ENCODE measurements at places on chromosomes 11 and 22. TPM values are rescaled to one million over a fixed set of nuclear protein-coding genes. Genes with fewer than 3 reads are reported as not detected.
A peak's percentile ranks its signal among the peaks of the same experiment; 100 is the strongest.

DNA sequence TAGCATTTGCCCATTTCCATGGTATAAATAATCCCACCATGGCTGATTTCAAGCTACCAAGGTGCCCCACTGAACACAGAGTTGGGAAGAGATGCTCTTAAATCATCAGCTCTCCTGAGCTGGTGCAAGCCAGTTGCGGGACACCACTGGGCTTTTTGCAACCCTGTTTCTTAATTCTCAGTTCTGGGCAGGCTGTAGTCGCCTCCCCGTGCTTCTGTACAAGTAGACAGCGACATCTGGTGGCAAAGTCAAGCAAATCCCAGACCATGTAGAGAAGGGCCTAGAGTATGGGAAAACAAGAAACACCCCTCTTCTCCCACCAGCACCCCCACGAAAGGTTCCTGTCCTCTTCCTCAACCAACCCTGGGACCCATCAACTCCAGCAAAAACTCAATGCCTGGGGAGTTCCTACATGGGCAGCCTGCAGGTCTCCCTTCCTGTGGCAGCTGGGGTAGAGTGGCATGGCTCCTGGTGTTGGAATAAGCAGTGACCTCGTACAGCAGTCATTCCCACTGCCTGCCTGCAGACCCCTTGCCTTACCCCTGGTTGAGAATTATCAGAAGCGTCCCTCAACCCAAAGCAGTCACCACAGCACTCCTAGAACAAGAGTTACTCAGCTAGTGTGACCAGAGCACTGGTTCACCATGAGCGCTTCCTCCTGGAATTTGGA is 68.4 kb downstream of the IGLL5 start:
- no peaks in the 10 kb centered on the region for H3K36me3 ChIP-seq
- peaks cover 29% of the 10 kb centered on the region for H3K27me3 ChIP-seq
- no peak overlapping the region for H3K27ac ChIP-seq
- peak; percentile 62 for DNase-seq

- H3K36me3 ChIP-seq, result no peaks in the 10 kb centered on the region
- H3K27ac ChIP-seq, result no peak overlapping the region
- peaks cover 33% of the 10 kb centered on the region for H3K4me1 ChIP-seq
- no peak overlapping the region for H3K4me3 ChIP-seq
- no peaks in the 10 kb centered on the region for H3K27me3 ChIP-seq
- DNase-seq, result no peak
Observed at GRCh38 chr11:10287766-10288715, 6.0 kb downstream of the SBF2 start.

Gene CCT8L2
- polyA plus RNA-seq, result not detected

GRCh38 chr11:12399355-12399754 is 22.0 kb downstream of the PARVA start:
- H3K36me3 ChIP-seq, result no peaks in the 10 kb centered on the region
- no peak for DNase-seq
- H3K4me1 ChIP-seq, result peaks cover 3% of the 10 kb centered on the region
- no peaks in the 10 kb centered on the region for H3K27me3 ChIP-seq

GRCh38 chr22:40449676-40450035 is 79.3 kb downstream of the SGSM3 start:
- no peak for DNase-seq
- peak overlapping the region; percentile 47 for H3K4me3 ChIP-seq
- H3K36me3 ChIP-seq, result no peaks in the 10 kb centered on the region
- H3K27me3 ChIP-seq, result no peaks in the 10 kb centered on the region
- H3K4me1 ChIP-seq, result peaks cover 35% of the 10 kb centered on the region
- peak overlapping the region; percentile 72 for H3K27ac ChIP-seq

- H3K36me3 ChIP-seq, result no peaks in the 10 kb centered on the region
- no peak overlapping the region for H3K4me3 ChIP-seq
- no peaks in the 10 kb centered on the region for H3K27me3 ChIP-seq
Observed at GRCh38 chr22:33573479-33573878, 346.8 kb downstream of the LARGE1 start.

Gene APOBEC3B
- polyA plus RNA-seq, result 0.57 TPM

Gene OR5P2
- polyA plus RNA-seq, result not detected

GRCh38 chr22:31022516-31022915 is 53.5 kb downstream of the TUG1 start:
- H3K4me3 ChIP-seq, result no peak overlapping the region
- H3K4me1 ChIP-seq, result no peaks in the 10 kb centered on the region
- H3K27ac ChIP-seq, result no peak overlapping the region
- H3K27me3 ChIP-seq, result no peaks in the 10 kb centered on the region

Gene MPPED2
- 0.44 TPM for polyA plus RNA-seq

Gene CRYBB3
- 0.07 TPM for polyA plus RNA-seq

DNA sequence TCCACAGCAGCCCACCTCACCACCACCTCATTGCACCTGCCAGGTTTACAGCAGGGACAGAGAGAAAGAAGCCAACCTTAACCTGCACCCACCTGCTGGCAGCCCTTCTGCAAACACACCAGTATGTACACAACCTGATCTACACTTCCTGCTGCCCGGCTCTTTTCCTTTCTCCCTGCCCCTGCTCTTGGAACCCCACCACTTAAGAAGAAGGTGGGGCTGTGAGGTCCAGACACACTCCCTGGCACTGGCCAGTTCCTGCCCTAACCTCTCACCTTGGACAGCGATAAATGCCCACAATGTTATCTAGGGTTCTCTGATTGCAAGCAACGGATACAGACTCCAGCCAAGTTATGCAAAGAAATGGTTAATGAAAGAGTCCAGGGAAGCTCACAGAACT is 10.8 kb upstream of the SLC35C1 start:
- no peaks in the 10 kb centered on the region for H3K4me1 ChIP-seq
- DNase-seq, result no peak
- no peak overlapping the region for H3K4me3 ChIP-seq
- peaks cover 2% of the 10 kb centered on the region for H3K27me3 ChIP-seq
- H3K36me3 ChIP-seq, result no peaks in the 10 kb centered on the region

GRCh38 chr11:1341928-1342524 is 32.6 kb upstream of the TOLLIP start:
- no peaks in the 10 kb centered on the region for H3K4me1 ChIP-seq
- no peak overlapping the region for H3K4me3 ChIP-seq
- no peak overlapping the region for H3K27ac ChIP-seq
- H3K27me3 ChIP-seq, result no peaks in the 10 kb centered on the region

DNA sequence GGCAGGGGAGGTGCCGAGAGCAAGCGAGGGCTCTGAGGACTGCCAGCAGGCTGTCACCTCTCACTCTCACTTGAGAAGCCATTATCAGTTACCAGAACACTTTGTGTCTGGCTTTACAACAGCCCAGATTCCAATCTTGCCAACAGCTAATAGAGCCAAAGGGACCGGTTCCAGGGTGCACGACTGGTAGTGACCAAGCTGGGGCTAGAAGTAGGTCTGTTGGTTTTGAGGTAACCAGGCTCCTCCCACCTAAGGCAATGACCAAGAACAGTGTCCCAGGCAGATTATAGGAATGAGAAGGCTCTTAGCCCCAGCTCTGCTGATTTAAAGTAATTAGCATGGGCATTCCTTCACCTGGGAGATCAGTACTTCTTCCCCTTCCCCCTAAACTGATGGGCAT is 7.2 kb upstream of the IL10RA start:
- H3K36me3 ChIP-seq, result no peaks in the 10 kb centered on the region
- H3K27ac ChIP-seq, result no peak overlapping the region
- DNase-seq, result no peak
- H3K4me1 ChIP-seq, result no peaks in the 10 kb centered on the region
- H3K27me3 ChIP-seq, result no peaks in the 10 kb centered on the region

Gene FXYD2
- 0.17 TPM for polyA plus RNA-seq

DNA sequence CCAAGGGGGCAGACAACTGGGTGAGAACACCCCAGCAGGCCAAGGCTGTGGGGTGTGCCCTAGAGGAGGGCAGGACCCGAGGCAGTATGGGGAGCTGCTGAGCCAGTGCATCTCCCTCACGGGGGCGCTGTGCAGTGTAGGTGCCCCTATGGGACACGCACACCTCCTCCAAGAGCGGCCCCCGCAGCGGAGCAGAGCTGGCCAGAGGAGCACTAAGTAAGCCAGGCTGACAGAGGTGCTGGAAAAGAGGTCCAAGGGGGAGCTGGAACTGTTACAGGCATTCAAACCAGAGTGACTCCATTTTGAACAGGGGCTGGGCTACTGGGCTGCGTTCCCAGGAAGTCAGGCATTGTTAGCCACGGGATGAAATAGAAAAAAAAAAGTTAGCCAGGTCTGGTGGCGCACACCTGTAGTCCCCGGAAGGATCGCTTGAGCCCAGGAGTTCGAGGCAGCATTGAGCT is 41.8 kb downstream of the TST start:
- H3K27me3 ChIP-seq, result peaks cover 8% of the 10 kb centered on the region
- H3K4me1 ChIP-seq, result peaks cover 4% of the 10 kb centered on the region
- peak; percentile 45 for DNase-seq
- H3K4me3 ChIP-seq, result peak overlapping the region; percentile 64

- H3K36me3 ChIP-seq, result peaks cover 11% of the 10 kb centered on the region
- DNase-seq, result no peak
- no peak overlapping the region for H3K4me3 ChIP-seq
- peaks cover 3% of the 10 kb centered on the region for H3K4me1 ChIP-seq
- no peaks in the 10 kb centered on the region for H3K27me3 ChIP-seq
Observed at GRCh38 chr11:76147106-76147740, 59.1 kb downstream of the WNT11 start.

DNA sequence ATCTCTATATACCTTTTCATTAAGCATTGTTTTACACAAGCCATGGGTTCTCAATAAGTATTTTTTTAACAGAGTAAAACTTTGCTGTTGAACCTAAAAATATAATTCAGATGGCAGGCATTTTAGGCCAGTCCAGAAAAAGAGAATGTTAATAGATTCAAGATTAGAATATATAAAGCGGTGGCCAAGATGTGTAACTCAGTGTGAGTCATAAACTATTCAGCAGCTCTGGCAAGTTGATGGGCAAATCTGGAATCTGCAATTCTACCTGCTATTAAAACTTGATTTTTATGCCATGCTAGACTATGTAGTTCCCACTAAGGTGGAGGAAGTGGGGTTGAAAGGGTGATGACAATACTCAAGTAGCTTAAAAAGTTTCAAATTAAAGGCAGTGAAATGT is 45.4 kb downstream of the CASP12 start:
- no peak overlapping the region for H3K4me3 ChIP-seq
- no peaks in the 10 kb centered on the region for H3K36me3 ChIP-seq
- no peaks in the 10 kb centered on the region for H3K27me3 ChIP-seq
- DNase-seq, result no peak
- H3K27ac ChIP-seq, result no peak overlapping the region
- no peaks in the 10 kb centered on the region for H3K4me1 ChIP-seq

DNA sequence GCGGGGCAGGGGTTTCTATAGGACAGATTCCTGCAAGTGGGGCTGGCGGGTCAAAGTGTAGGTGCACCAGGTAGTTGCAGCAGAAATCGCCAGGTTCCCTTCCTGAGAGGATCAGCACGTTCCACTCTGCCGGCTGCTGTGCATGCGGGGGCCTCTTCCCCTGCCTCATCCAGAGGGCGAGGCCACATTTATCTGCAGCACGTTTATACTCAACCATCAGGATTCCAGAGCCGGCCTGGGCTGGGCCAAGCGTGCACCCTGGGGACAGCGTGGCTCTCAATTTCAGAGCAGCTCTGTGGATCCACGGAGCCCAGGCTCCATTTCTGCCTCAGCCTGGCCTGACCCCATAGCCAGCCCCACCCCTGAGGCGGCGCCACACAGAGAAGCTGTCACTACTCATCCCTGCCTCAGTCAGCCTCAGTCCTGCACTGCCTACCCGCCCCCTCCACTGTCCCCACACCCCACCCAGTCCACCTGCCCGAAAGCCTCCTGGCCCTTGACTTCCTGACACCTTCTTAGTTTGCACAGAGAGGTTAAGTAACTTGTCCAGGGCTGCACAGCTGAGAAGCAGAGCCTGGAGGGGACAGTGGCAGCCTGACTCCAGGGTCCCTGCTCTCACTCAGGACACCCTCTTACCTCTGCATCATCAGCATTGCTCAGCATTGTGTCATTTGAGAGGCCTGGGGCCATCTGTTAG is 45.9 kb upstream of the RTL6 start:
- no peak overlapping the region for H3K27ac ChIP-seq
- DNase-seq, result no peak
- H3K4me3 ChIP-seq, result no peak overlapping the region
- H3K4me1 ChIP-seq, result no peaks in the 10 kb centered on the region

GRCh38 chr11:96019810-96020747 is 96.2 kb upstream of the MTMR2 start:
- no peaks in the 10 kb centered on the region for H3K27me3 ChIP-seq
- no peak overlapping the region for H3K27ac ChIP-seq
- H3K4me3 ChIP-seq, result no peak overlapping the region
- no peak for DNase-seq
- no peaks in the 10 kb centered on the region for H3K4me1 ChIP-seq

GRCh38 chr11:74909812-74910211 is 39.1 kb downstream of the XRRA1 start:
- H3K27ac ChIP-seq, result no peak overlapping the region
- no peak overlapping the region for H3K4me3 ChIP-seq
- peaks cover 4% of the 10 kb centered on the region for H3K4me1 ChIP-seq
- no peak for DNase-seq

Gene APOA1
- 0.46 TPM for polyA plus RNA-seq

DNA sequence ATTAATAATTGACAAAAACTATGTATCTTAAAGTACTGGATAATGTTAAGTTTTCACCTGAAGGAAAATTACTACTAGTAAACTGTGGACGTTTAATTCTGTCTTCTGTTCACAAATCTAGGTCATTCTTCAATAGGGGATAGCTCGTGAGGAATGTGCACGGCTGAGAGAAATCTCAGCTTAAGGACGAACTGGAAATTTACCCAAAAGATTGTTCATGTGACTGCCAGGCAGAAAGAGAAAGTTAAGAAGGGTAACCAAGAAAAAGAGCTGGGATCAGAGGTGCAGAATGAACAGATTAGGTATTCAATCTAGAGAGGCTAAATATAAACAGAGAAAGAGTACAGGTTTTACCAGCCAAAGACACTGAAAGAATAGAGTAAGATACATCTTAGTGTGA is 245.3 kb downstream of the CASP12 start:
- H3K4me1 ChIP-seq, result peaks cover 11% of the 10 kb centered on the region
- no peak overlapping the region for H3K4me3 ChIP-seq
- H3K27ac ChIP-seq, result no peak overlapping the region
- no peaks in the 10 kb centered on the region for H3K36me3 ChIP-seq

Gene WBP2NL
- polyA plus RNA-seq, result 0.40 TPM

Gene MPEG1
- 0.82 TPM for polyA plus RNA-seq

- H3K27me3 ChIP-seq, result peaks cover 6% of the 10 kb centered on the region
- H3K27ac ChIP-seq, result no peak overlapping the region
- no peak for DNase-seq
- H3K4me1 ChIP-seq, result peaks cover 21% of the 10 kb centered on the region
- no peak overlapping the region for H3K4me3 ChIP-seq
Observed at GRCh38 chr11:1546077-1546535, 26.0 kb downstream of the DUSP8 start.

DNA sequence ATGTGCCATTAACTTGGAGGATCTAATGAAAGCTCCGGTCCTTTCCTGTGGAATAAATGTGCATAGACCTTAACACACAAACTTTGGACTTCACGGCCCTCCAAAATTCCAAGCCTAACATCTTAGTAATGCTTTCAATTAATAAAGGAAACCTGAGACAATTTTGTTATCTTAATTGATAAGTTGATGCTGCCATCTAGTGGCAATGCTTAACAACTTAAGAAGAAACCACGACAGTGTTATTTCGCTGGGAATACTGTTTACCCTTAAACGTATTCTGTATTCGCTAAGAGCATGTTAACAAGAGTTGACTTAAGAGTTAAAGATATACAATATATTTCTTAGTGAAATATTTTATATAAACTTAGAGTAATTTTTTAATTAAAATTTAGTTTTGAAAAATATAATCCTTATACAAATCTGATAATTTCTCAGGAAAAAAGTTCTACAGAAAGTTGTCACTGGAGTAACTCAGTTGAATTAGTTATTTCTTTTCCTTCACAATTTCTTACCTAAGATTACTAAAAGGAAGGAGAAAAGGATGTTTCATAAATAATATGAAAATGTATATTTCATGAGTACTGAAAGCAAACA is 35.0 kb upstream of the OR9G4 start:
- H3K27me3 ChIP-seq, result no peaks in the 10 kb centered on the region
- H3K4me3 ChIP-seq, result no peak overlapping the region
- no peaks in the 10 kb centered on the region for H3K36me3 ChIP-seq
- DNase-seq, result no peak

Measured in psoas muscle (tissue), 8 donors.